CD4-positive, alpha-beta T cell treated with Interferon alpha-2 for 1 hour (primary cell): ENCODE measurements at places on chromosomes 3 and 15.

DNA sequence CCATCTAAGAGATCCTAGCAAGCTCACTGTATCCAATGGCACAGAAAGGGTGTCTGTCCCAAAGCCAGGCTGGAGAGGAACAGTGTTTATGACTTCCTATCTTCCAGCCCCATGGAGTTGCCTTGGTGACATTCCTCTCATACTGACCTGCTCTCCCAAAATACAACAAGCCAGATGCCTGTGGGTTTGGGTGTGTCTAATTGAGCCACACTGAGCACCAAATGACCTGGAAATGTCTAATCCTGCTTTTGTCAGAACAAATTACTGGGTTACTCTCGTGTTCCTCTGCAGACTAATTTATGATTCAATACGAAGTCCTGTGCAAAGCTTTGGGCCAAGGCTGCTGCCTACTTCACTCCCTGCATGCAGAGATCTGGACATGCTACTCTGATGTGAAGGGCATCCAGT is 98.1 kb upstream of the STRIT1 start:
- no peak for DNase-seq

DNA sequence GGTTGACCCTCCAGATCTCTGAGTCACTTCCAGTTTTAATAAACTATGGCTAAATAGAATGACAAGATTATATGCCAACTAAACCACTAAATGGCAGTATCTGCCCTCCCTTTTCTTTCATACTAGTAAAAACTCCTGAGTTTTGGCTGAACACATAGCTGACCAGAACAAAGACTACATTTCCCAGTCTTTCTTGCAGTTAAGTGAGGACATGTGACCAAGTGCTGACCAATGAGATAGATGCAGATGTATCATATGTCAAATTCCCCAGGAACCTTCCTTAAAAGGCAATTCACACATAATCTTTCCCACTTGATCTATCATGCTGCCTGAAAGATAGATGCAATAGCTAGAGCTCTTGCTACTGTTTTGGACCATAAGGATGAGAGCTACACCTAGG is 191.3 kb downstream of the SHOX2 start:
- DNase-seq, result no peak

DNA sequence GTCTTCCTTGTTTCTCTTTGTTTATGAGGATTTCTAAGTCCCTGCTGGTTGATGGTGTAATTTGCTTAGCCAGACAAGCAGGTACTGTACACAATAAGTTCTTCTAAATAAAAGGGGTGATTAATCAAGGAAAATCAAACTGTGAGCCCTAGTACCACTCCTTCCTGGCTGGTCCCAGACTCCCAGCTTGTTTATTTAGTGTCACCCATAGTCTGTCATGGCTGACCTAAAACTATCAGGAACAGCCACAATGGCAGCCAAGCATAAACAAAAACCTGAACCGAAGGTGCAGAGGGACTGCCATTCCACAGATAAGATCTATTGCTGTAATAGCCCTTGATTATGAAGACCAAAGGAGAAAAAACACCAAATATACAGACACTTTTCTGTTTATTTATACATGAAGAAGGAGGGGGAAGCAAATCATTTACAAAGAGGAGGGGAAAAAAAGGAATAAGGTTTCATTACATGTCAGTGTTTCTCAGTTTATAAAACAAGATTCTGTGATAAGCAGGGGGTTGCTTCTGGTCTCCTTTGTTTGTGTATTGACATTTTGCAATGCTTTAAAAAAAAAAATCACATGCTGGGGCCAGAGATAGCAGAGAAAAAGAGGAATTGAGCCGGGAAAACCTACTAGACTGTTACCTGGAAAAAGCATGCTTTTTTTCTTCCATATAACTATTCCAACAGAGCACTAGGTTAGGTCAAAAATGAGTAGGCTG is 182.4 kb upstream of the DPH6 start:
- DNase-seq, result no peak

DNA sequence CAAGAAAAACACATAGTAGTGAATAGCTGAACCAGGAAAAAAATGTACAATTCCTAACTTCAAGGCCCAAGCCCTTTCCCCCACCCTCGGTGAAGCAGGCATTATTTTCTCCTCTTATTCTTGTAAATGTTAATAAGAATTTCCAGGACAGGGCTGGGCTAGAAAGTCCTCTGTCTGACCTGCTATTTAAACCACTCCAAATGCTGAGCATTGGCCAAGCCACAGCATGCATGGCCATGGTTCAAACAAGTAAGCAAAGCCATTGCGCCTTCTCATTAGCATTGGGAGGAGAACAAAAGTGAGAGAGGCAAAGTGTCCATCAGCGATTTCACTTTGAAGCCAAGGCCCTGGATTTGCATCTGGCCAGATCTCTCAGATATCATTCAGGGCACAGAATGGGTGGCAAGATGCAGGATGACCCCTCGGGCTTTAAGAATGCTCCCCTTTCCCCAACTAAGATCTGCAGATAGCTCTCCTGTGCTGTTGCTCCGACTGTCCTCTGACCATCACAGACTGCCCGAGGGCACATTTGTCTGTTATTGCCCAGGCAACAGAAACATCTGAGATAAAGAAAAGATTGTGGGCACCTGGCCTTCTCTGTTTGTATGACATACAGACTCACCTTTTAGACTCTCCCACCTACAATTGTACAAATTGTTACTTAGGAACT is 46.3 kb downstream of the CEMIP start:
- no peak for DNase-seq

GRCh38 chr3:181699171-181699903 is 12.4 kb upstream of the SOX2 start:
- no peak for DNase-seq

- no peak for DNase-seq
Measured at GRCh38 chr15:93989440-93989998, 241.8 kb upstream of the MCTP2 start.

- DNase-seq, result no peak
Measured at GRCh38 chr3:102079809-102080197, 230.5 kb downstream of the NFKBIZ start.

DNA sequence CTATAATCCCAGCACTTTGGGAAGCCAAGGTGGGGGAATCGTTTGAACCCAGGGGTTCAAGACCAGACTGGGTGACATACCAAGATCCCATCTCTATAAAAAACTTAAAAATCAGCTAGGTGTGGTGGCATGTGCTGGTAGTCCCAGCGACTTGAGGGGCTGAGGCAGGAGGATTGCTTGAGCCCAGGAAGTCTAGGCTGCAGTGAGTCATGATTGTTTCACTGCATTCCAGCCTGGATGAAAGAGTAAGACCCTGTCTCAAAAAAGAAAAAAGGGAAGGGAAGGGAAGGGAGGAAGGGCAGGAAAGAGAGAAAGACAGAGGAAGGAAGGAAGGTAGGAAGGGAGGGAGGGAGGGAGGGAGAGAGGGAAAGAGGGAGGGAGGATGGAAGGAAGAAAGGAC is 133.7 kb upstream of the LRRN1 start:
- DNase-seq, result no peak

DNA sequence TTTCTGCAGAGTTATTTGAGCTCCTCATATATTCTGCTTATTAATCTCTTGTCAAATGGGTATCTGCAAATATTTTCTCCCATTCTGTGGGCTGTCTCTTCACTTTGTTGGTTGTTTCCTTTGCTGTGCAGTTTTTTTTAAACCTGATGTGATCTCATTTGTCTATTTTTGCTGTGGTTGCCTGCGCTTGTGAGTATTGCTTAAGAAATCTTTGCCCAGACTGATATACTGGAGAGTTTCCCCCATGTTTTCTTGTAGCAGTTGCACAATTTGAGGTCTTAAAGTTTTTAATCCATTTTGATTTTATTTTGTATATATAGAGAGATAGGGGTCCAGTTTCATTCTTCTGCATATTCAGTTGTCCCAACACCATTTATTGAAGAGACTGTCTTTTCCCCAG is 102.3 kb downstream of the POLQ start:
- no peak for DNase-seq

GRCh38 chr15:25936004-25936403 is 72.9 kb upstream of the ATP10A start:
- DNase-seq, result no peak

DNA sequence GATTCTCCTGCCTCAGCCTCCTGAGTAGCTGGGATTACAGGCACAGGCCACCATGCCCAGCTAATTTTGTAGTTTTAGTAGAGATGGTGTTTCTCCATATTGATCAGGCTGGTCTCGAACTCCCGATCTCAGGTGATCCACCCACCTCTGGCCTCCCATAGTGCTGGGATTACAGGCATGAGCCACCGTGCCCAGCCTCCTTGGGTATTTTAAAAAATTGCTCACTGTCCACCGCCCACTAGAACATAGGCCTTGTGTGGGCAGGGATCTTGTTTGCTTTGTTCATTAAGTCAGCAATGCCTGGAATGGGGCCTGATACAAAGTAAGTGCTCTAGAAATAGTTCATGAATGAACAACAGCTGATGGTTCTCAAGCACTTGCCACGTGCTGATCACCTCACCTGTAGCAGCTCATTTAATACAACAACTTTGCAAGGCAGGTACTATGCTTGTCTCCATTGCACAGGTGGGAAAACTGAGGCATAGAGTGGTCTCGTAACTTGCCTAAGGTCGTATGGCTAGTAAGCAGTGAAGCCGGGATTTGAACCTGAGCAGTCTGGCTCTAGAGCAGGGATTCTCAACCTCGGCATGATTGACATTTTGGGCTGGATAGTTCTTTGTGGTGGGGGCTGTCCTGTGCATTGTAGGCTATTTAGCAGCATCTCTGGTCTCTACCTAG is 12.7 kb upstream of the CTSH start:
- DNase-seq, result no peak

- DNase-seq, result no peak
Measured at GRCh38 chr15:27094235-27094634, 123.3 kb downstream of the GABRG3 start.

GRCh38 chr3:43913036-43913948 is 222.6 kb downstream of the ABHD5 start:
- DNase-seq, result no peak

- DNase-seq, result no peak
Measured at GRCh38 chr3:159839561-159840379, 148.9 kb upstream of the IL12A start.

DNA sequence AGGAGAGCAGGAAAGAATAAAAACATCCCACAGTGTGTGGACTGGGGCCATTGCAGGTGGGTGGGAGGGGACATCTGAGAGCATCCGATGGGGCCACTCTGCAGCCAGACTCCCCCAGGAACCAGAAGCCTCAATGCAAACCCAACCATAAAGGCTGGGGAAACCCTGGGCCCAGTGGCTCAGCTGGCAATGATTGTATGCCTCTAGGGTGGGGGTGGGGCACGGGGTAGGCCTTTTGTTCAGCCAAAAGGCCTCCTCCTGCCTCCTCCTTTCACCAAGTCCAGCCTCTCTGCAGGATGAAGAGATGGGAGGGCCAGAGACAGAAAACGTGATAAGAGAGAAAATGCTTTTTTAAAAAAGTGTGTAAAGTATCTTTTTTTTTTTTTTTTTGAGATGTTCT is 45.5 kb upstream of the HERC1 start:
- DNase-seq, result no peak

- no peak for DNase-seq
Measured at GRCh38 chr3:55484801-55485791, 2.0 kb downstream of the WNT5A start.

DNA sequence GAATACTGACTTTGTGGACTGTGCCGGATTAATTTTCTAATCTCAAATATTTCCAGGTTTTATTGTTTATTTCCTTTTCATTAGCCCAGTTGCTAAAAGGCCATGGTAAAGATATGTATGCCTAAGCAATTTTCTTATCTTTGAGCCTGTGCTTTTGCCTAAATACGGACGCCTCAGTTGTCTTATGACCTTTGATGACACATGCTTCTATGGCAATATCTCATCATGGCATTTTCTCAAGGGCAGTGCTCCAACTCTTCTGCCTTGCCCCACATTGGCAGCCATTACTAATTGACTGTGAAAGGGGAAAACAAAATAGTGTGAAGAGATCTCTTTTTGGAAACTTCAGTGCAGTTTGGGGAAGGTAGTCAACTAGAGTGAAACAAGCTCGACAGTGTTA is 809.6 kb upstream of the NR2F2 start:
- no peak for DNase-seq

DNA sequence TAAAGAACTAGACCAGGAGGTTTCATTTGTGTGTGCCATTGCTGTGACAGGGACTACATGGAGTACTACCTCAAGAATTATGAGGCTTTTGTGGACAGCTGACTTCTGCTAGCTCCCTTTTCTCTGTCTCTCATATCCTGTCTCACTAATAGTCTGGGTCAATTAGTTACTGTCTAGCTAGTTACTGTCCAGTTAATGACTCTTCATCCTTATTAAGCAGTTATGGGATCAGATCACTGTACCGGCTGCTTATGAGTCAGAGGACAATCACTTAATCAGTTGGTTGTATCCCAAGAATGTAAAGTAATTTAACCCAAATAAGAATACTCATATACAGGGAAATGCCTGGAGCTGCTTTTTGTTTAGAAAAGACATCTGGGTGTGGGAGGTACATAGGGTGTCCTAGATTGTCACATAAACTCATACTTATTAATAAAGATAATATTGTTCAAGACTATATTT is 158.0 kb downstream of the CDIN1 start:
- no peak for DNase-seq

GRCh38 chr3:37622999-37623883 is 238.4 kb upstream of the CTDSPL start:
- DNase-seq, result no peak

- no peak for DNase-seq
Measured at GRCh38 chr3:24394754-24395153, 99.9 kb downstream of the THRB start.

GRCh38 chr3:153063337-153063736 is 98.7 kb upstream of the RAP2B start:
- no peak for DNase-seq

DNA sequence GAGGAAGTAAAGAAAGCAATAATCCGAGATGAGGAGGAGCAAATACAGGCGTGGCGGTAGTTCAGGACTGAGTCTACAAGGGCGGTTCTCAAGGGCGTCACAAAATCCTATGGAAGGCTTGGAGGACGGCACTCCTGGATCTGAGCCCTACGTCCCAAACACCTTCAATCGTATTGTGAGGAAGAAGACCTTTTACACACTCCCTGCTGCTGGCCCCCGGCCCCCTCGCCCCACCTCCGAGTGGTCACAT is 747 bp downstream of the PLD1 start:
- peak; percentile 3 for DNase-seq

DNA sequence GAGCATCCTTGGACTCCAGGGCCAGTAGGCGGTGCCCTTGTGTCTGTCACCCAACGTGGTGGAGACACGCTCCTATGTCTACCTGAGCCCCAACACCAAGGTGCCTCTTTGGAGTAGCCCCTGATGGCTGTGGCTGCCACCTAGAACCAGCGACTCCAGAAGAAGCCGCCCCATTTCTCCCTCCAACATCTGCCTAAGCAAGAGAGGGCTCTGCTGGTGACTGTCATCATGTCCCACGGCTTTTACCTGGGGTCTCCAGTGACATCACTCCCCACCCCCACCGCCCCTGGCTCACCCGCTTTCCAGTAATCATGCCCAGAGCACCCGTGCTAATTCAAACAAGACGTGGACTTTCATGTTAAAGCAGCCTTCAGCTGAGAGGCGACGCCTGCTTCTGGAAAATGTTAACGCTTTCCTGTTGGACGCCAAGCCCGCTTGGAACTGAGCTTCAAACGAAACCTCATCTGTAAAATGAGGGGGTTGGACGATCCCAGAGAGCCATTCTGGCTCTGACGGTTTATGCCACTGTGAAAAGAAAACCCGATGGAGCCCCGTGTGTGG is 57.0 kb downstream of the ISG20 start:
- DNase-seq, result no peak

GRCh38 chr15:80591938-80592825 is 102.9 kb upstream of the ABHD17C start:
- no peak for DNase-seq

- no peak for DNase-seq
Measured at GRCh38 chr15:38991126-38991525, 426.5 kb upstream of the RASGRP1 start.

- DNase-seq, result no peak
Measured at GRCh38 chr15:74423431-74424257, 10.1 kb downstream of the SEMA7A start.
